ENCODE measurements at places on chromosomes 16 and 17.

DNA sequence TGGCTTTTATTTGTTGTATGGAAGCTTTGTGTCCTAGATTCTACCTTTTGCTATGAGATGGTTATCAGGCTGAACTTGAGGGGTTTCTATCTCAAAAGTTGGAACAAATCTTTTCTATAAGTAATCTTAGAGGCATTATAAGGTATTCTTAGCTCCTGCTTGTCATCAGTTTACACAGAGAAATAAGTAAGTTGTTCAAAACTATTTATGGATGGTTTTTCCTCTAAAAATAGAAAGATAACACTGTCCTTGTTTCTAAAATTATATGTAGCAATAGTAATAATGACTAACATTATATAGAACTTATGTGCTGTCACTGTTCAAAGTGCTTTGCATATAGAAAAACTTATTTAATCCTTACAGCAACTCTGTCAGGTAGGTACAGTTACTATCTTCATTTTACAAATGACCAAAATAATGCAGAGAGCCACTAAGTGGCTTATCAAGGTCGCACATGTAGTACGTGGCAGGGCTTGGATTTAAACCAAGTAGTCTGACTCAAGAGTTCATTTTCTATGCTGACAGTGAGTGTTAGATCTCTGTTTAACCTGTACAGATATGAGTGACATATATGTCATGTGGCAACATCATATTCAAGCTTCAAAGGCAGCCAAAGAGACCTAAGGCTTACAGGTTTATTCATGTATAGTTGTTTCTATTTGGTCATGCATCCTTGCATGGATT is 59.0 kb downstream of the PHKB start:
- ATAC-seq: no peak

- no peak for ATAC-seq
Observed at GRCh38 chr17:5552841-5553240, 31.5 kb downstream of the NLRP1 start.

GRCh38 chr17:63364387-63364786 is 81.7 kb downstream of the CYB561 start:
- no peak for ATAC-seq

DNA sequence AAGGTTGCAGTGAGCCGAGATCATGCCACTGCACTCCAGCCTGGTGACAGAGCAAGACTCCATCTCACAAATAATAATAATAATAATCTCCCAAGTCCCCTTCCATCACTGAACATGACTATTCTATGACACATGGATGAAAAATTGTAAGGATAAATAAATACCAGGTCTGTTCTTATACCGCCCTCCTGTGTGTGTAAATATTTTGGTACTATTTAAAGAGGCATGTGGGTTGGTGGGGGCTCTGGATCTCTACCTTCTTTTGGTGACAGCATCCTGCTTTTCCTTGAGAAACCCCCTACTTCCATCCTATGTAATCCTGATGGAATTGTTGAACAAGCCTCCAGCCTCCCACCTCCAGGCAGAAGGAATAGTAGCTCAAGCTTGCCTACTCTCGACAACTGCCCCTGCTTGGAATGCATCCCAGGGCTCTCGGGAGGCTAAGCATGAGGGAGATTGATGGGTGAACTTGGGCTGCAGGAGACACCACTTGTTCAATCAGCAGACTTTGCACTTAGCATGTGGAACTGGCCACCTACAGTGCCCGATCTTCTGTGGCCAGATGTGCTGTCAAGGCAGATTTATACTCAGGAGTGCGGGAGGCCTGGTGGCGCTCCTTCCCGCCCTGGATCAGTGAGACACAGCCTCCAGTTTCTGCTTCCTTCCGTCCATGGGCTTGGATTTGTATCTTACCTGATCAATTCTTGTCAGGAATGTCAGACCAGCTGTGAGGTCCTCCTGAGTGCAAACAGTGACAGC is 287.4 kb downstream of the SLC39A11 start:
- no peak for ATAC-seq

GRCh38 chr17:17921192-17922069 is 50.8 kb downstream of the TOM1L2 start:
- peak; percentile 63 for ATAC-seq

GRCh38 chr16:16075488-16076422 is 126.3 kb downstream of the ABCC1 start:
- ATAC-seq: peak; percentile 37

DNA sequence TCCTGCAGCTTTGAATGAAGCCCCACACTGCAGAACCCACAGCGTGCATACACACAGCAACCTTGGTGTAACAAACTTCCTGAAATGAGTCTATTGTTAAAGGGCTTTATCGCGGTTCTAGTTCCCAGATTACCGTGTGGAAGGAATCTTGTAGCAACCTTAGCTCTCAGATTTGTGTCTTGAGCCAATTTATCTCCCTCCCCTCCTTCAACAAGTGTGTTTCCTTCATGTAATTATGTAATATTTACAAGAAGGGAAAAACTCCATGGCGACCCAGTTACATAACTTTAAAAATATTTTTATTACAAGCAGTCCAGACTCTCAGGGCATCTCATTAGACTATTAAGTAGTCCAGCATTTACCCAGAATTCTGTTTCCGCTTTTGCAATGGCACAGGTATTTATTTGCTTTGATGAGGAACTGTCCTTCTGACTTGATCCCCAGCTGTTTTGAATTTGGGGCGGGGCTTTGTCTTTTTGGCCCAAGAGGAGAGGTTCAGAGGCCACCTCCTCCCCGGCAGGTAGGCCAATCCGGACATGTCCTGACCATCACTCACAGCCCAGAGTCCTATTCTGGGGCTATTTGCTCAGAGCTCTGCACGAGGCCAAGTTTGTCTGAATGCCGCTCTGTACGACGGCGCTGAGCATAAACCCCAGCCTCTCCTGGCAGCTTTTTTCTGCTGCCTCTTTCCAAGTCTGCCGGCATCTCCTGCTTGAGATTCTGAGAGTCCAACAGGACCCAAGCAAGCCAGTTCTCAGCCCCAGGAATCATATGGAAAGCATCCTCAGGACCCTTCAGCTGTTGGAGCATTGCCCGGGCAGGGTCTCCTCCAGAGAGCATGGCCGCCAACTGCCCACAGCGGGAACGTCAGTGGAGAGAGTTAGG is 35.6 kb downstream of the CLEC16A start:
- ATAC-seq: peak; percentile 93

GRCh38 chr16:57531635-57532265 is 4.6 kb downstream of the CCDC102A start:
- ATAC-seq: no peak

DNA sequence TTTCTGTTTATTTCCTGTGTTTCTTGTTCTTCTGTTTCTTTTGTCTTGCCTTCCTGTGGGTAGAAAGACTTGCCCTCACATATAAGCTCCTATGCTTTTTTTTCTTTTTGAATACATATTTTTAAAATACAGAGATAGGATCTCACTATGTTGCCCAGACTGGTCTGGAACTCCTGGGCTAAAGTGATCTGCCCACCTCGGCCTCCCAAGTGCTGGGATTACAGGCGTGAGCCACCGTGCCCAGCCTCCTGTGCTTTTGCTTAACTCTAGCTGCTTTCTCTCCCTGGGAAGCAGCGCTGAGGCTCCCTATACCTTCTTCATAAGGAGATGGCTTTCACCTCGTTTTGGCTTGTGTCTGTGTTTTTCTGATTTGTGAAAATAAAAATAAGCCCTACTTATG is 93.4 kb upstream of the FA2H start:
- no peak for ATAC-seq

GRCh38 chr17:43359469-43360110 is 39.2 kb upstream of the ARL4D start:
- ATAC-seq: no peak

DNA sequence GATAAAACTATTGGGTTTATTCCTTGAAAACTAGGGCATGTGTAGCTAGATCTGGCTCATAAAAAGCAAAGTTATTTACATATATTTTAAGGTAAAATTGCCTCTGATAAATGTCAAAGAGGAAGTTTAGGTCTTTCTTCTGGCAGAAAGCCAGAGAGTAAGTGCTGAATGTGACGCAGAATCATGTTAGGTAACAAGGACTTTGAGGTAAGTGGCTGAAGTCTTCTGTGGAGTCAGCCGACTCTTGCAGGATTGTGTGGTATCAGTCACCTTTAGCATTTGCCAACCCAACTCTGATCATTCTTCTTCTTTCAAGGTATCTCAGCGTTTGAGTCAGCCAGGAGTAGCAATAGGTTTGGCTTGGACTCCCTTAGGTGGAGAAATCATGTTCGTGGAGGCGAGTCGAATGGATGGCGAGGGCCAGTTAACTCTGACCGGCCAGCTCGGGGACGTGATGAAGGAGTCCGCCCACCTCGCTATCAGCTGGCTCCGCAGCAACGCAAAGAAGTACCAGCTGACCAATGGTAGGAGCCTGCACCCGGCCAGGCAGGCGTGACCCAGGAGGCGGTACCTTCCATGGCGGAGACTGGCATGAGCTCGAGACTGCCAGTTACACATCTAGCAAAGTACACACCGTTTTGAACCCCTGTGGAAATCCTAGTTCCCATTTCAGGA is 37.9 kb downstream of the SIAH1 start:
- ATAC-seq: no peak

DNA sequence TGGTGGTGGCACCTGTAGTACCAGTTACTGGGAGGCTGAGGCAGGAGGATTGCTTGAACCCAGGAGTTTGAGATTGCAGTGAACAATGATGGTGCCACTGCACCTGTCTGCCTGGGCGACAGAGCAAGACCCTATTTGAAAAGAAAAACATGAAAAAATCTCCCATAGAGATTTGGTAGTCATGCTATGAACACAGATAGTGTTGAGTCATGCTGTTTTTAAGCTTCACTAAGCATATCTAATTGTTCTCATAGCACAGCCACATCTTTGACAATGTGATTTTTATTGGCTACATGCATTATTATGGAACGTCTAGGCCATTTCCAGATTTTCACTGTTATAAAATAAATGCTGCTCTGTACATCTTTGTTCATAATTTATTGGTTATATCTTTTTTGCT is 6.0 kb downstream of the IL34 start:
- ATAC-seq: no peak

GRCh38 chr17:66540131-66540781 is 237.8 kb downstream of the PRKCA start:
- ATAC-seq: peak; percentile 68

DNA sequence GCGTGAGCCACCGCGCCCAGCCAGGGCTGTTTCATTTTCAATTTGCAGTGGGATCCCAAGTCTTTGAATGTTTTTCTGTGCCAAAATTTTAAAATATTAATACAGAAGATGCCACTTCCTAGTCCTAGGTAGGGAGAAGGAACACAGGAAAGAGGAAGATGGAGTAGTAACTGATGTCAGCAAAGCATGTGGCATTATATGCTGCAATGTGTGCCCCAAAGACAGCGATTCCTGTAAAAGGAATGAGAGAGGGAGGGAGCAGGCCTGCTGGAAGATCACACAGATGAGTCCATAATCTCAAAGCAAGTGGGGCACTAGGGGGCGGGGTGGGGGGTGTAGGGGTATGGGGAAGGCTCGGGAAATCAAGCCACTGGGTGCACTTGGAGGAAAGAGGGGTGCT is 23.4 kb upstream of the SSTR2 start:
- ATAC-seq: no peak

- no peak for ATAC-seq
Observed at GRCh38 chr17:75019710-75020109, 7.2 kb downstream of the MRPL58 start.

GRCh38 chr17:21843951-21844590 is 151.7 kb downstream of the KCNJ18 start:
- no peak for ATAC-seq

- no peak for ATAC-seq
Observed at GRCh38 chr17:18185391-18185790, 1.8 kb downstream of the ALKBH5 start.

- no peak for ATAC-seq
Observed at GRCh38 chr17:77531002-77531401, 390.2 kb downstream of the SEC14L1 start.

DNA sequence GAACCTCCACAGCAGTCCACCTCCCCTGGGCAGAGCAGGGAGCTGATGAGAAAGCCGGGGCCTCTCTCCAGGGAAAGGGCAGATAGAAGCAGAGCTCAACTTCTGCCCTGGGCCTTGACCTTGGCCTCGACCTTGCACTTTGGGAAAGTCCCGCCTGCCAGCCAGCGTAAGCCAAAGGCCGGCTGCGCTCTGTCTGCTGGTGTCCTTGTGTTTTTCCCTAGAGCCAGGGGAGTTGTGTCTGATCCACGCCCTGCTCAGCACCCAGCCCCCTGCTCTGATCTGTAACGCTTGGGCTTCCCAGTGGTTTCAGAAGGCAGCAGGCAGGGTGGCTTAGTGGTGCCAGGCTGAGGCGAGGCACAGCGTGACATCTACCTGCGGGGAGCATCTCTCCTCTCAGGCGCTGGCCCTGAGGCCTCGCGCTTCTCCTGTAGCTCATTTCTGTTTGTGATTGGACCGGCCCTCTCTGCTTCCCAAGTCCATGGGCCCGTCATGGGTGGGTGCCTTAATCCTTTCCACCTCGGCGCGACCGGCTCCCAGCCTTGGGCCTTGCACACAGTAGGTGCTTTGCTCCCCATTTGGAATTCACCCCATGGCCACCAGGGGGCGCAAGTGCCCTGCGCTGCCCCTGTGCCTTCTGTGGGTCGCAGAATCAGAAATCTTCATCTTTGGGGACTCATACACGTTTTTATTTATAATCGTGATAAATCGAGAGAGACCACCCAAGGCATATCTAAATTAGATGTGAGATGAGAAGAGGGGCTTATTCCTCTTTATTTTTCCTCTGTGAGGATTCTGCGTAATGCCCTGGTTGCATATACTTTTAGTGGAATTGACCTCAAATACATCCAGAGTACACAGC is 24.2 kb downstream of the SGSH start:
- no peak for ATAC-seq

DNA sequence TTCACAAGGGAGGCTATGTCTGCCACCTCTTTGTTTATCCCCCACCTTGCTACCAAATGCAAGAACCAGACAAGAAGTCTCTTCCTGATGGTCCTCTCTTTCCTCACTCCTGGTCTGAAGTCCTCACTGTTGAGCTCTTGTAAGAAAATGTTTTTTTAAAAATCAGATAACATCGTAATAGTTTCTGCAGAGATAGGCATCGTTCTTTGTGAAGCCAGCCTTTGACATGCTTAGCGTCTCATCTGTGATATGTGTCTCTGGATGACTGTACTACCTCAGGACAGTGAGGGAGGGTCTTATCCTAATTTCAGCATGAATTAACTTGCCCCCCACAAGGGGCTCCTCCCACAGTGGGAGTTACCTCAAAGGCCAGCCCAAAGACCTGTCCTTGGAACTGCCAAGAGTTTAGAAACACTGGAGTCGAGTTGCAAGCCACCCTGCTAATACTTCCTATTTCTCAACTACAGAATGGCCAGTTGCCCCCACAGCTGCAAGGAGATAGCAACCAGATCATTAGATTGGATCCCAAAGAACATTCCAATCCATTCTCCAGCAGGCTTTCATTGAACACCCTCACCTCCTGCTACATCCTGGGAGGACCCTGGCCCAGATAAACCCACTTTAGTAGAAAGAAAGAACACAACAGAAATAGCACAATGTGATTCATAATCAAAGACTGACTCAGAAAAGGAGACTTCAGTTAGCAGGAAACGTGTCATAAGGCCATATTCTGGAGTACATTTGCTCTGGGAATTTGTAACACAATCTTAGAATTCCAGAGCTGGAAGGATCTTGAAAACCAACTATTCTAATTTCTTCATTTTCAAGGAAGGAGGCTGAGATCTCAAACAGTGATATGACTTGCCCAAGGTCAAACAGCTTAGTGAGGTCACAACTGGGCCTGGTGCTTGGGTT is 151.0 kb downstream of the IRX3 start:
- ATAC-seq: no peak

GRCh38 chr17:34542700-34543336 is 36.6 kb upstream of the TMEM132E start:
- no peak for ATAC-seq

All from gastroesophageal sphincter (tissue), 4 donors.